ENCODE measurements at places on chromosomes 16 and 17.
A peak's percentile ranks its signal among the peaks of the same experiment; 100 is the strongest.

- no peak for DNase-seq
Measured at GRCh38 chr16:22728167-22728836, 85.7 kb upstream of the HS3ST2 start.

- peak; percentile 53 for DNase-seq
Measured at GRCh38 chr17:32486701-32487472, at the start of gene CDK5R1. TSS of gene CDK5R1 (plus strand) at chr17:32486993. CDS start at chr17:32487621, 628 bp downstream.

- DNase-seq = no peak
Measured at GRCh38 chr16:55817236-55817912, 15.5 kb downstream of the CES1 start.

- DNase-seq = no peak
Measured at GRCh38 chr17:65925606-65926307, 266.2 kb downstream of the CEP112 start.

- DNase-seq = no peak
Measured at GRCh38 chr17:62631936-62632924, 4.8 kb downstream of the MRC2 start.

DNA sequence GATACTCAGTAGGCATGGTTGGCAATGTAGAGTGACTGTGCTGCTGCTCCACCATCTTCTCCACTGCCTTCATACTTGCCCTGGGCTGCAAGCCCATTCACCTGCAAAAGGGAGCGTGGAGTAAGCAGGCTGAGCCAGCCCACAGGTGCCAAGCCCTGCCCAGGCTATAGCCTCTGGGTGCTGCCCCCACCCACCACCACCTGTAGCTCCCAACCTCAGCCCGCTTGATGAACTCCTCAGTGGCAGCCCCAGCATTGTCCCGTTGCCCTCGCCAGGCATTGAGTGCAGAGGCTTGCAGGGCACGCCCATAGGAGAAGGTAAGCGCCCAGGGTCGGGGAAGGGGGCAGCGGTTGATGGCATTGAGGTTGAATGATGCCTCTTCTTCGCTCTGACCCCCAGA, 2.2 kb upstream of the PIGS start:
- DNase-seq = no peak

Measured in activated T-cell treated with anti-CD3 and anti-CD28 coated beads for 1 hour (primary cell).